ENCODE measurements at places on chromosomes 4 and X. TPM values are rescaled to one million over a fixed set of nuclear protein-coding genes. Genes with fewer than 3 reads are reported as not detected.

The FGB gene
- not detected for polyA plus RNA-seq

The ODAPH gene
- not detected for polyA plus RNA-seq

The GAGE13 gene
- polyA plus RNA-seq: not detected

The DUSP9 gene
- polyA plus RNA-seq: not detected

The KLB gene
- polyA plus RNA-seq: 0.09 TPM

The IBSP gene
- not detected for polyA plus RNA-seq

The MSX1 gene
- 0.20 TPM for polyA plus RNA-seq

The MID1 gene
- polyA plus RNA-seq: 0.17 TPM

The TMEM271 gene
- polyA plus RNA-seq: not detected

The FDCSP gene
- not detected for polyA plus RNA-seq

The C1QTNF7 gene
- polyA plus RNA-seq: not detected

DNA sequence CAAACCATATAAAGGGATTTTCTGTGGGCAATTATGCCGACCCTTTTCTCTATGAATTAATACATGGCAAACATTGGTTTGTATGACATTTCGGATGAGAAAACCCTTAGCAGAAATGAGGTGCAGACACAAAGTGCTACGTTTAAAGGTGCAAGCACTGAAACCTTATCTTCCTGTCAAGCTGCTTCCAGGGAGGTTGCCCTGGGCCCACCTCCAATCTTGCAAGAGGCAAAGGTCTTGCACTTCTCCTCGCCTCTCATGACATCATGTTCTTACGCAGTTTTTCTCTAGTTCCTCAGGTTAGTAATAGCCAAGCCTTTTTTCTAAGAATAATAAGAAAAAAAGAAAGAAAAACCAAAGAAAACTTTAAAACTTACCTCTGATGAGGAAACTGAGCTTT, 220.1 kb downstream of the DHX15 start:
- DNase-seq: no peak

- no peak for DNase-seq
Measured at GRCh38 chr4:155973639-155974475, 20.2 kb upstream of the CTSO start.

DNA sequence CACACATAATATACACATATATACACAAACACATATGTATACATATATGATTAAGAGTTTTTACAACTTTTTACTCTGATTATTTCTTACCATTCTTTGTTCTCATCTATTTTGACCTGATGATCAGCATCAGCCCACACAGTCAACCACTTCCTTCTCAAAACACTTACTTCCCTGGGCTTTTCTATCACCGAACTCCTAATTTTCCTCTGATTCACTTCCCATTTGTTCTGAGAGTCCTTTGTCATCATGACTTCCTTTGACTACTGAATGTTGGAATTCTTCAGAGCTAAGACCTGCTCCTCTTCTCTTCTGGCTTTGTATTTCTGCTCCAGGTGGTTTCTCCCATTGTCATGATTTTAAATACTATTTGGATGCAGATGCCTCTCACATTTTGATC, 209.5 kb upstream of the AFF2 start:
- DNase-seq: no peak

DNA sequence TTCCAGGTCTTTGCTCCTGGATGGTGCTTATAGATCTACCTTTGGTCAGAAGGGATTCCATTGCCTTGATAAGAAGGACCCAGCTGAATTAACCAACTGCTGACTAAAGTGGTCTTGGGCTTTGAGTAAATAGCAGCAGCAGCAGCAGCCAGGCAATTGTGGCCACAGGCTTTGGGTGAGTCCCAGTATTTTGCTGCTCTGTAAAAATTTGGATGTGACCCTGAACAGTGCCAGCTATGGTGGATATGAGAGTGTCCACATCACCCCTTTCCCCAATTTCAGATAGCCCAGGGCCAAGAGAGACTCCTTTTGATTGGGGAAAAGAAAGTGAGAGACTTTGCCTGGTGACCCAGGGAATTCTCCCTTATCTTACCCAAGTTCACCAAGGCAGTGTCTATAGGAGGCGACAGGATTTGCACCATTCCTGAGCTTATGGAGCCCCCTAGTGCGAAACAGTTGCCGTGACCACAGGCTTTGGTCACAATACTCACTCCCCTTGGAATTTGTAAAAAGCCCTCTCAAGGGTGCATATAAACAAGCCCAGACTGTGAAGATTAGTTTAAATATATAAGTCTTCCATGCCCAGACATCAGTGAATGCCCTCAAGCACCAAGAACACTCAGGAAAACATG, 518.0 kb downstream of the TMA16 start:
- no peak for DNase-seq

DNA sequence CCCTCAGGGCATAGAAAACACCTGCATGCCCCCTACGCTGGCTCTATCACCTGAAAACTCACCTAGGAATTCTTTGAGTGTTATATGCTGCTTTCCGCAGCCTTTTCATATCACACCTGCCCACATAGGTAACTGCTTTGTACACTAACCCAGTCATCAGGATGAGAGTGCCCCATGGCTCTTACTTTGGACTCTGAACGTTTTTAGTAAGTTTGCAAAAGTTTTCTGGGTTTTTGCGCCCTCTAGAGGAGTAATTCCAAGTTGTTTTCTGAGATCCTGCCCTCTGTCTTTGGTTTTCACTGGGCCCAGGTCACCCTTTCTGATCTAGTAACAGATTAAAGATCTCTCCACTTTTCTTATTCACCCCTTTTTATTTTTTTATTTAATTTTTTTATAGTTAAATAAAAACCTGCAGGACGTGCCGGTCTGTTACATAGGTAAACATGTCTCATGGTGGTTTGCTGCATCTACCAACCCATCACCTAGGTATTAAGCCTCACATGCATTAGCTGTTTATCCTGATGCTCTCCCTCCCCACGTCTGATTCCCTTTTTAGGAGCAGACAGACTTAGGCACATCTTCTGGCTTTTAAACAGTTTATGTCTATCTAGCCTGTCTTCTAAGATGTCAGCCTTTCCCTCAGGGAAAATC, 139.2 kb downstream of the NWD2 start:
- DNase-seq: no peak

- no peak for DNase-seq
Measured at GRCh38 chr4:101667348-101667747, 123.2 kb upstream of the BANK1 start.

DNA sequence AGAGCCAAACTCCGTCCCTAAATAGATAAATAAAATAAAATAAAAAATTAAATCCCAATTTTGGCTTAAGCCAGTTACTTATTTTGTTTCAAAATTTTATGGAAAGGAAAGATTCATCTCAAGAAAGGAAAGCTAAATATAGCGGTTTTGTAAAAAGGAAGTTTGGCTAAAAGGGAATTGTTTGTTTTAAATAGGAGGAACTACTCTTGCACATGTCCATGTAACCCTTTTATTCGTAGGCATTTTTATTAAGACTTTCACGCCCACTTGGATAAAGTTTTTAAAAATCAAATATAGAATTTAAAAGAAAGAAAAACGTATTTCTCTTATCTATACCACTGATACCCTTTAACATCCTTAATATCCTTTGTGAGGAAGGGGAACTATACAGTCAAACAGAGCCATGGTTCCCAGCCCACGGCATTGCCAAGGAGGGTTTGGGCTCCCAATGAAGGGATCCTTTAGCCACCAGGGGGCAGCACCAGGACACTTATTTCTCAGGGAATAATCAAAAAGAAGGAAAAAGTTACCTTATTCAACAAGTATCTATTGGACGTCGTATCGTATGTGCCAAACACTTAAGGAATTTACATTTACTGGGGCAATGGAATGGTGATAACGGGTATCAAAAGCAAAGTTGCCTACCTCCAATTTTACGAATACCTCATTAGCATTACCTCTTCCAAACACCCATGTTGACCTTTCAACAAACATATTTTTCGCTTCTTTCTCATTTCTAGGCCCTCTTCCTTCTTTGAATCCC, 27.7 kb downstream of the CDKN2AIP start:
- peak; percentile 8 for DNase-seq

GRCh38 chr4:117328333-117328732, 243.0 kb upstream of the TRAM1L1 start:
- no peak for DNase-seq

GRCh38 chr4:80610845-80611677, 275.5 kb downstream of the CFAP299 start:
- DNase-seq: peak; percentile 63

- DNase-seq: no peak
Measured at GRCh38 chrX:74526764-74527163, 87.7 kb downstream of the RLIM start.

- DNase-seq: no peak
Measured at GRCh38 chr4:91527056-91527455, 776.7 kb upstream of the GRID2 start.

GRCh38 chrX:130340271-130340670, 552 bp downstream of the SLC25A14 start:
- no peak for DNase-seq

DNA sequence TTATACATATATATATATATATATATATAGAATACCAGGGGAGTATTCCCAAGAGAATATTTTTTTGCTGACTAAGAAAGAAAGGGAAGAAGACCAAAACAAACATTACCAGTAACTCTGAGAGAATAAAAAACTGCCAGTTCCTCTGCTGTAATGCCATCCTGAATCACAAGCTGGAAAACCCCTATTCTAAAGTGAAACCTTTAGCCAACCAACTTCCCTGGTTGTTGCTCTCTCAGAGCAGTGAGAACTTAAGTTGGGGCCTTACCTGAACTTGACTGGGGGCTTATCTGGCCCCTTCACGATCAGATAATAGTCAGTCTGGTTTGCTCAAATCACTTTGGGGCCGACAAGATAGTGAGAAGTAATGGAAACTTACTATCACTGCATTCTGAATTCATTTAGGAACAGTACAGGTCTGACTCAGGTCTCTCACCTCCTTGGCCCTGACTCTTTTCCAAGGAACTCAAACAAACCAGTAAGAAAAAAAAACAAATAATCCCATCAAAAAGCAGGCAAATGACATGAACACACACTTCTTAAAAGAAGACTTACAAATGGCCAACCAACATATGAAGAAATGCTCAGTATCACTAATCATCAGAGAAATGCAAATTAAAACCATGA, 62.5 kb downstream of the CD40LG start:
- no peak for DNase-seq

DNA sequence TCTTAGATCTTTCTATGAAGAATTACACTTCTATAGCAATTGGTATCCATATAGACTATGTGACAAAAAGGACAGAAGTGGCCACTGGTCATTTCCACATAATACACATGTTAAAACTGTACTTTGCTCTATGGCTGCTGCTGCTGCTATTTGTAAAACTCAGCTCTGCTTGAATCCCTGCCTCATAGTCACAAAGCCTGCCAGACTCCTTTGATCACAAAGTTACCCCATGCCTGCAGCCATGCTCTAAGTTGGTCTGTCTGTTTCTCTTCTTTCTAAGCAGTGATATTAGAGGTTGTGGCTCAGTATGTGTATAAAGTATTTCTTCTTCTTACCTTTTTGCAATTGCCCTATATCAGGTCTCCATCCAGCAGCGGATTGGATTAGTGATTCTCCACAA, 210.9 kb downstream of the GRID2 start:
- DNase-seq: no peak

DNA sequence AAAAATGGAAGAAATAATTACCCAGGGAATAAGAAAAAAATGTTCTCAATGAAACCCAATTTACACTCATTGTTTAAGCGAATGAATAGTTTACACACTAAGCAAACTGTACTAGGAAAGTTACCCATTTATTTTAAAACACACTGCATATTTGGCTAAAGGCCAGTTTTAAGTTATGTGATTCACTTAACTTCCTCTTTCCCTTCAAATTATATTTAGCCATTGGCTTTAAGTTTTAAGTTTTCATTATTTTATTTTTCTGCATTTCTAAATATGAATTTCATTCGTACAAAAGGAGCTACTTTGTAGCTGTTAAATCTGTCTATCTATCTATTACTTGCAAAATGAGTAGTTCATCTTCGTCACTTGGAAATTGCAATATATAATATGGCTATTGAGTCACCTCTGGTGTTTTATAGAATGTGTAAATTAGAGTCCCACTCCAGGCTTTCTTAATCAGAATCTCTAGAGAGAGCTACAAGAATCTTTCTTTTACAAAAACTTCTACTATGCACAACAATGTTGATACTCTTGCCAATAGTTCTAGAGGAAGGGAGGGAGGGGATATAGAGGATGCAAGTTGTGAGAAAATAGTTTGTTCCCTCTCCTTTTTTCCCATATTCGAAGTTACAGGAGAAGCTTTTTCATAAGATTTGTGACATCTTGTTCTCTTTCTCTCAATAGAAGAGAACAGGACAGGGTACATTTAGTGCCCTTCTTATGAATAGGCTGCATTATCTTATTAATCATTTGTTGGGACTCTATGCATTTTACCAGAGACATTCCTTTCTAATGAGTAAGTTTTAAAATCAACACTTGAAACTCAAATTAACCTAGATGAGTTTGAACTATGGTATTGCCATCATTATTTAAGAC, 41.8 kb downstream of the SULT1B1 start:
- no peak for DNase-seq

DNA sequence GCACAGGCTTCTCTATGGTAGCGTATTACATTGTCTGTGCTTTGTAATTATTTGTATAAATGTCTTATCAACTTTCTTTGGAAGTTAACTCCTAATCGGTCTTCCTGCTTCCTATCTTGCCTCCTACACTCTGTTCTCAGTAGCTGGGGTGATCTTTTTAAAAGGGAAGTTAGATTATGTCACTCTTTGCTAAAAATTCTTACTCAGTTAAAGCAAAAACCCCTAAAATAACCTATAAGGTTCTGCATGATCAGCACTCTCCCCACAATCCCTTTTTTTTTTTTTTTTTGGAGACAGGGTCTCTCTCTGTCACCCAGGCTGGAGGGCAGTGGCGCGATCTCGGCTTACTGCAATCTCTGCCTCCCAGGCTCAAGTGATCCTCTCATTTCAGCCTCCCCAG, 2.6 kb upstream of the PRPS1 start:
- DNase-seq: no peak

GRCh38 chrX:45322820-45323219, 122.1 kb upstream of the DIPK2B start:
- no peak for DNase-seq

GRCh38 chr4:53315300-53315699, 50.6 kb downstream of the SCFD2 start:
- DNase-seq: no peak

GRCh38 chr4:93657527-93657926, 171.0 kb upstream of the ATOH1 start:
- DNase-seq: no peak

DNA sequence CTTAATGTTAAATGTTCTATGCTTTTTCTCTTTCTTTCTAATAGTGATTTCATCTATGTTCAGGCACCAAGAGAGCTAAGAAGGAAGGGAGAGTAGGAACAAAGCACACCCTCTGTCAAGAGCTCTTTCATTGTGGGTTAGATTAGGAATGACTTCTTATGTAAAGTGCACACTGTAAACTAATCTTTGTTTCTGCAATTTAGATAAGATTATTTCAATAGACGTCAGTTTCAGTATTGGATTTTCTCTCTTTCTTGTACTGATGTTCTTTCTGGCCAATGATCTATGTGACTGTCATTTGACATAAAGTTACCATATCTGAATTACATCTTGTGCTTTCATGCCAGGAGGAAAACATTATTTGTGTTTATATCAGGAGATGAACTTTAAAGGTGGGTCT, 48.2 kb downstream of the ATOH1 start:
- DNase-seq: no peak
